CD4-positive, alpha-beta T cell treated with Interleukin-4 for 1 hour (primary cell): ENCODE measurements at places on chromosomes 4 and X.
A peak's percentile ranks its signal among the peaks of the same experiment; 100 is the strongest.

DNA sequence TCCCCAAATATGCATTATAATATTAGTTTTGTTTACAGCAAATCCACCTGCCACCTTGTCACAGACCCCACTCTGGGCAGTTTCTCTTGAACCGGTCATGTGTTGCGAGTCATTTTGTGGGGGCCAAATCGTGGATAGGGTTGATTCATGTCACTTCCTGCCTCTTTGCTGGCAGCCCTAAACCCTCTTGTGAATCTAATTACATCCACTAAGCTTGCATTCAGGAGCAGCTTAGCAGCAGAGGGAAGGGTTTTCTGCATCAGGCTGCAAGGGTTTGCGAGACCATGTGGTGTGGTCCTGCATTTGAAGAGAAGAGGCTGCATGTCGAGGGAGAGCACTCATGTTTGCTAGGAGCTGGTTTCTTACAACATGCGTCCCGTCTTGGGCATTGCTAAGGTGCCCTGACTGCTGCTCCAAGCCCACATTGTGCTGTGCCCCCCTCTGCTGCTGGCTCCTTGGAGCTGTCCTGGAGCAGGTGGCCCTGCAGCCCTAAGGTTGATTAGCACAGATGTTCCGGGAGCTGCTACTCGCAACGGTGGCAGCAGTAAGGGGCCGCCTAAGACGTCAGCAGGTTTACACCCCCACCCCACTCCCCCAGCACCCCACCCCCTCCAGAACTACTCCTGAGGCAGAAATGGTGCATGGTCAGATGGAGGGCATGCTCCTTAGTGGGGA lies 88.9 kb upstream of the CLDN34 start:
- DNase-seq = no peak

DNA sequence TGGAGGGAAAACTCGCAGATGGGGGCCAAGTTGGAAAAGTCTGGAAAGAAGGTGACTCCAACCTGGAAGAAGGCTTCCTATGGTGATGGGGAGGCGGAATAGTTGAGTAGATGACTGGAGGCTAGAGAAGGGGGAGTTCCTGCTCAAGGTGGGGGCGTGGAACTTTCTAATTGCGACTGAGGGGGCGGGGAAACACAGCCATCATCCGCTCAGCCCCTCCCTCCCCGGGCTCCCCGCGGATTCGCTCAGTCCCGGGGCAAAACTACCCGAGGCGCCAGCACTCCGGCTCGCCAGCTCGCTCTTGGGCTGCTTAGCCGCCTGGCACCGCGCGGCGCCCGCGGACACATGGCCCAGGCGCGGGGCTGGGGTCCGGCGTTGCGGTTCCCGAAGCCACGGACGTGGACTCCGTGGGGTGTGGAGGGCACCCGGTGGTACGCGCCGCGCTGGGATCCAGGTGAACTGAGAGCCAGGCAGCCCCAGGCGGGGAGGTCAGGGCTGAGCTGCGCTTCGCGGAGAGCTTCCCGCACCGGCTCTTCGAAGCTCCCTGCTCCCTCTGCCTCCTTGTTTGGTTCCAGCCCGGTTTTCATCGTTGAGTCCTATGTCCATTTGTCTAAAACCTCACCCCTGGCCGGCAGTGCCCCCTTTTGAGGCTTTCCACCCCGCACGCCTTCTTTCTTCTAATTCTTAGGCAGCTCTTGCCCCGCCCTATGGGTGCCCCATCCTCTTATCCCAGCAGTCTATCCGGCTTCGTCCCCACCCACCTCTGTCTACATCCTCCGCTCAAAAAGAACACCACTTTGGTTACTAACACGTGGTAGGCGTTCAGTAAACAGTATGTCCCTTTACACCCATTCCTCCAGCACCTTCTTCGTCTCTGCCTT lies 38.9 kb downstream of the STARD8 start:
- DNase-seq = peak; percentile 41

DNA sequence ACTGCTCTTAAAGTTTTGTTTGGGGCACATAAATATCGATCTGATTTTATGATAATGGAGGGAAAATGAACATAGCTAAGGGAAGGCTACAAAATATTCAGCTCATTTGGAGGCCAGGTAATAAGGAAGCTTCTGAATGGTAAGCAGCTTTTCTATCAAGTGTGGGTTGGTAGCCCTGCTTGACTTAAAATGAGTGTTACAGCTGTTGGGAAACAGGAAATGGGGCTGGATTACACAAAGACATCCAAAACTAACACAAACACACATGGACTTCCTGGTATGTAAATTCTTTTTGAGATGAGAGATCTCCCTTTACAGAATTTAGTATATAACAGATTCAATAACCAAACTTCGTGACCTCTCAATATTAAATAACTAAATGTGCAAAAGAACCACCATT lies 58.0 kb downstream of the FGF16 start:
- DNase-seq = no peak

DNA sequence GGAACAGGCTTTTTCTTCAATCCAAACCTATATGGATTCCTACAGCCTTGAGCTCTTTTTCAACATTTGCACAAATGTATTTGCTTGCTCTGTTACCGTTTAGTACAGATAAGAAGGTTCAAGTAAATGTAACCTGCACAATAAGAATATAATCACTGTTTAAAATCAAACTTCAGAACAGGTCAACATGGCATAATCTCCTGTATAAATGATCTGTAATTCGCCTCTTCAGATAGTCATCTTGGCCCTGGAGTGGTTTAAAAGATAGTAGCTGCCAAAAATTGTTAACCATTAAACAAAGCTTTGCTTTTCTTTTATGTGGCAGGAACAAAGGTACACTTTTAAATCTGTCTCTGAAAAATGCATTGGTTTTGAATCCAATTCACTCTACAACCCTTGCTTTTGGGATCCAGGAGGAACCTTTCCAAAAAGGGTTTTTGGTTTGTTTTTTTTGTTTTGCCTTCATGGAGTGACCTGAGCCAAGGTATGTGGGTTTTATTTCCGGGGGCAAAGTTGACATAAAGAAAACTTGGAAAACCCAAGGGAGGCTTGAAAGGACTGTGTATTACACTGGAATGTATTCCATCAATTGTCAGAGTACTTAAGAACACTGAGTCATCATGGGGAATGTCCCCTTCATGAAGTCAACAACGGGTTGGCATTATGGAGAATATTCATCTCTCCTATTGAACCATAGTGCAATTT lies 210.4 kb upstream of the HCCS start:
- DNase-seq = no peak

GRCh38 chr4:88522702-88523324 lies 763 bp downstream of the PYURF start:
- DNase-seq = no peak

DNA sequence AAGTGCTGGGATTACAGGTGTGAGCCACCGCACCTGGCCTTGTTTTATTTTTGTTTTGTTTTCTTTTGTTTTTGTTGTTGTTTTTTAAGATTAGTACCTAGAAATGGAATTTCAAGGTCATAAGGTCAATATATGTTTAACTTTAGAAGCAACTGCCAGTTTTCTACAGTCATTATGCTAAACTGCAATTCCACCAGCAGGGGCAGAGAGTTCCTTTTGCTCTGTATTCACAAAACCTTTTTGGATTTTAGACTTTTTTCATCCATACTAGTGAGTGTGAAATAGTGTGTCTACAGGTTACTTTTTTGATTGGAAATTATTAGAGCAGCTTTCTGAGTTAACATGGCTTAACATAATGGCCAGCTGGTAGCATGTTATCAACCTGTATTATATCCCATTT lies 580.6 kb downstream of the TRIML1 start:
- DNase-seq = no peak

DNA sequence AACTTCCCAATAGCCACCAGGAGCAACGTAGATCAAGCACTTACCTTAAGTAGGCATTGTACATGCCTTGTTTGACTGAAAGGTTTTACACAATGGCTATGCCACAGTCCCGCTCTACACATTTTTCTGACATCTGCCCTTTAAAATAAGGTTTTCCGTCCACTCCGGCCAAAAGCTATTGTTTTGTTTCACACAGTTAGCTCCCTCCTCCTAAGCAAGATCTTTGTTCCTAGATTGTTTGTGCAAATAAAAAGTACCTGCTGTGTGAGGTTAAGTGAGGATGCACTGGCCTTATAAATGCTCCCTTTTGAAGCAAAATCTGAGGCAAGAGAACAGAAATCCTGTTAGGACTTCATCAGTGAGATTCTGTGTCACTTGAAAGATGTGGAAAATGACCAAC lies 11.8 kb downstream of the SCD5 start:
- DNase-seq = no peak
